Activated naive CD4-positive, alpha-beta T cell treated with anti-CD3 and anti-CD28 coated beads for 36 hours (primary cell): ENCODE measurements at places on chromosomes 13 and 19. TPM values are rescaled to one million over a fixed set of nuclear protein-coding genes. Genes with fewer than 3 reads are reported as not detected.

ZNF100 gene
- total RNA-seq: 19.3 TPM

PRTN3 gene
- not detected for total RNA-seq

C1QTNF9 gene
- not detected for total RNA-seq

CEACAM6 gene
- total RNA-seq: not detected

ZNF724 gene
- 13.3 TPM for total RNA-seq

MAP3K10 gene
- total RNA-seq: 8.4 TPM

GRCh38 chr19:43362179-43362578 is 8.7 kb downstream of the CD177 start:
- no peak for DNase-seq

GRCh38 chr13:77345150-77345780 is 18.4 kb upstream of the MYCBP2 start:
- peak; percentile 43 for DNase-seq

DNA sequence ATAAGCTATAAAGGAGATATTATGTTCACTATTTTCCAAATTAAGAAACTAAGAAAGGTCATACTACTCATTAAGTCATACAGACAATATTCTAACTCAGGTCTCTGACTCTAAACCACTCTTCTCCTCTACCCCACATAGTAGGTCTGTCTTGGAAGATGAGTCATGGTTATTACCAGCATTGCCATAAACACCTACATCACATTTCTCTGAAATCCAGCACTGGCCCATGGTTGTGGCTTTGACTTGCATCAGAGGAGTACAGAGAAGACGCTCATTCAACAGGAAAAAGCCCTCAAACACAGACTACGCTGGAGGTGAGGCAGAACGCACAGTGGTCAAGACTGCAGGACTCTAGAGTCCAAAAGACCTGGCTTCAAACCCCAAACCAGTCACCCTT is 476.8 kb downstream of the COG6 start:
- DNase-seq: peak; percentile 87

DNA sequence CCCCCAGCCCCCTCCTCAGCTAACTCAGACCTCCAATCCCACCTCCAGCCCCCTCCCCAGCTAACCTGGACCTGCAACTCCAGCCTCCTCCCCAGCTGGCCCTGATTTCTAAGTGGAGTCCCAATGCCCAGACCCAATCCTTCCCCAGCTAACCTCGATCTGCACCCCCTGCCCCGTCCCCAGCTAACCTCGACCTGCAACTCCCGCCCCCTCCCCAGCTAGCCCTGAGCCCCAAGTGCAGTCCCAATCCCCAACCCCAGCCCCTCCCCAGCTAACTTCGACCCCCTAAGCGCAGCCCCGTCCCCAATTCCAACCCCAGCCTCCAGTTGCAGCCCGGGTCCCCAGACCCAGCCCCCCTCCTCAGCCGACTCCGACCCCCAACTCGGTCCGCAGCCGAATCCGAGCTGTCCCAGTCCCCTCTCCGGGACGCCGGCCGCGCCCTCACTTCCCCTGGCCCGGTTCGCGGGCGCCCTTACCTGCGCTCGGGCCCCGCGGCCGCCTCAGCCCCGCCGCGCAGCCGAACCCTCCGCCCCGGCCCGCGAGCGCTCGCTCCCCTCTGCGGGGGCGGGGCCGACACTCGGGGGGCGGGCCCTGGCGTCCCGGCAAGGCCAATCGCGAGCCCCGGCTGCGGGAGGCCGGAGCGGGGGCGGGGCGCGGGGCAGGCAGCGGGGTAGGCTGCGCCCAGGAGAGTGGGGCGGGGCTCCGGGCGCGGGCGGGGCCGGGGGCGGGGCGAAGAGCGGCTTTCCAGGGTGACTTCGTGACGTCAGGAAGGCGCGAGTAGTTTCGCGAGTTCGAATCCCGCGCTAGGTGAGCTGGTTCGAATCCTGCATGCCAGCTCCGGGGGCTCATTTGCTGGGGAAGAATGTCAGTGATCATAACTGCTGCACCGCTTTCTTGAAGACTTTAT is at the start of gene GNG7:
TSS of gene GNG7 (minus strand) at position 525 of the 907 bp plus-strand sequence. CDS start 182,006 bp downstream, outside the sequence.
- DNase-seq: peak; percentile 96

GRCh38 chr13:85527316-85527715 is 271.9 kb downstream of the SLITRK6 start:
- no peak for DNase-seq

- DNase-seq: no peak
Measured at GRCh38 chr13:20165417-20166257, 4.8 kb upstream of the GJA3 start.
